ENCODE measurements at places on chromosomes 16 and 17.

GRCh38 chr16:778909-779527 lies 9.2 kb downstream of the RPUSD1 start:
- DNase-seq = no peak
- no peak overlapping the region for H3K27ac ChIP-seq
- peaks cover 15% of the 10 kb centered on the region for H3K27me3 ChIP-seq
- no peak overlapping the region for H3K4me3 ChIP-seq
- H3K4me1 ChIP-seq = no peaks in the 10 kb centered on the region

GRCh38 chr17:74280093-74280513 lies 6.1 kb downstream of the DNAI2 start:
- H3K27me3 ChIP-seq = no peaks in the 10 kb centered on the region
- DNase-seq = no peak
- no peaks in the 10 kb centered on the region for H3K4me1 ChIP-seq
- no peaks in the 10 kb centered on the region for H3K36me3 ChIP-seq

DNA sequence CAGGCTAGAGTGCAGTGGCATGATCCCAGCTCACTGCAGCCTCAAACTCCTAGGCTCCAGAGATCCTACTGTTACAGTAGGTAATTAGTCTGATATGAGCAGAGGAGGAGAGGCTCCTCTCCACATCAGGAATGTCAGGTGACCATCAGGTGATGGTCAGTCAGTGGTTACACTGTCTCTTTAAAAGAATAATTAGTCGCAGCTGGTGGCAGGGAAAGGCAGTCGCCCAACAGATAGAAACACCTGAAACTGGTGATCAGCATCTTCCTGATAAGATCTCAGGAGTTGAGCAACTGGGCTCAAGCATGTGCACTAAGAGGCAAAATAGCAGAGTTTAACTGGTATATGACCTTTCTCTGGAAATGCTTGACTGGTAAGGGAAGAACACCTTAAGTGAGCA lies 21.5 kb upstream of the ABCA5 start:
- H3K27me3 ChIP-seq = no peaks in the 10 kb centered on the region
- no peak for DNase-seq
- no peaks in the 10 kb centered on the region for H3K4me1 ChIP-seq

DNA sequence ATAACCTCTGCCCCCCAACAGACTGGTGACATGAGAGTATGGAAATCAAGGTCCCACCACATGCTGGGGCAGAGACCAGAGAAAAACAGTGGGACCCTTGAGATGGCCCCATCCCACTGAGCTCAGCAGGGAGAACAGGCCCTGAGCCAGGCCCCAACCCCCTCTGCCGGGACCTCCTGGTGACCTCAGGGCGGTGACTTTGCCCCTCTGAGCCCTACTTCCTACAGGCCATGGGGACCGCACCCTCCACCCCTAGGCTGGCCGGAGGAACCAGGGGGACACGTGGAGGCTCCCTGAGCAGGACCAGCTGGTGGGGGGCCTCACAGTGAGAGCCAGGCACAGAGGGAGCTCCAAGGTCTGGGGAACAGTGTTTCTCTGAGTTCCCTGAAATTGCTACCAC lies 13.8 kb upstream of the SRRM2 start:
- H3K36me3 ChIP-seq = no peaks in the 10 kb centered on the region
- no peaks in the 10 kb centered on the region for H3K4me1 ChIP-seq
- no peak overlapping the region for H3K27ac ChIP-seq
- H3K4me3 ChIP-seq = no peak overlapping the region
- H3K27me3 ChIP-seq = no peaks in the 10 kb centered on the region
- DNase-seq = no peak

- H3K4me3 ChIP-seq = no peak overlapping the region
- no peaks in the 10 kb centered on the region for H3K4me1 ChIP-seq
- H3K27ac ChIP-seq = no peak overlapping the region
Observed at GRCh38 chr17:64685705-64686104, 23.6 kb upstream of the SMURF2 start.
